ENCODE measurements at places on chromosomes 11 and 22.

DNA sequence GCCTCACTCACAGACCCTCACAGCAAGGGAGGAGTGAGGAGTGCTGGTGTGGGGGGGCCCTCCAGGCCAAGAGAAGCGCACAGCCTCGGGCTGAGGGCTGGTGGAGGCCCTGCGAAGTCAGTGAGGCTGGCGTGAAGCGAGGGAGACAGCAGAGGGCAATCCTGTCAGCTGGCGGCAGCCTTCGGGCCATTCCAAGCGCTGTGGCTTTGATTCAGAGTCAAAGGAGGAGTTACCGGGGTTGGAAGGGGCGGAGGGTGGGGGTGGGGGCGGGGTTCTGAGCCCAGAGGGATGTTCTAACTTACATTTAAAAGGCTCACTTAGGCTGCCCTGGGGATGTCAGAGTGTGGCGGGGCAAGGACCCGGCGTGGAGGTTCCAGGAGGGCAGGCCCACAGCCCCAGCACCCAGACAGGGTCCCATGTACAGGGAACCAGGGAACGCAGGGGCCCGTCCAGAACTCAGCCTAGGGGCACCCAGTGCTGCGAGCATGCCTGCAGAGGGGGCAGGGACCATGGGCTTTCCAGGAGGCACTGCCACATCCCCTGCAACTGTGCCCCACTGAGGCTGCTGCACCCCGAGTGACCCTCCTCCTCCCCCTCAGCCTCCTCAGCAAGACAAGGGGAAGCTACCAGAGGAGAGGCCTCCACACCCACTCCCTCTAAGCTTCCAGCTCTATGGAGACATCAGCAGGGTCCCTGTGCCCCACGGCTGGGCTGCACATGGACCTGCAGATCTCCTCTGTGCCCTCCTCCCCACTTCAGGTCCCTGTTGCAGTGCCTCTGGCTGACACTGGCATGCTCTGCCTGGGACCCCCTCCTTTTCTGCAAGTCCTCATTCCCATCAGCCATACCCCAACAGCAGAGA, 39.7 kb upstream of the TTLL12 start:
- no peak for DNase-seq

- DNase-seq = no peak
Observed at GRCh38 chr11:44823868-44824267, 97.1 kb downstream of the TSPAN18 start.

DNA sequence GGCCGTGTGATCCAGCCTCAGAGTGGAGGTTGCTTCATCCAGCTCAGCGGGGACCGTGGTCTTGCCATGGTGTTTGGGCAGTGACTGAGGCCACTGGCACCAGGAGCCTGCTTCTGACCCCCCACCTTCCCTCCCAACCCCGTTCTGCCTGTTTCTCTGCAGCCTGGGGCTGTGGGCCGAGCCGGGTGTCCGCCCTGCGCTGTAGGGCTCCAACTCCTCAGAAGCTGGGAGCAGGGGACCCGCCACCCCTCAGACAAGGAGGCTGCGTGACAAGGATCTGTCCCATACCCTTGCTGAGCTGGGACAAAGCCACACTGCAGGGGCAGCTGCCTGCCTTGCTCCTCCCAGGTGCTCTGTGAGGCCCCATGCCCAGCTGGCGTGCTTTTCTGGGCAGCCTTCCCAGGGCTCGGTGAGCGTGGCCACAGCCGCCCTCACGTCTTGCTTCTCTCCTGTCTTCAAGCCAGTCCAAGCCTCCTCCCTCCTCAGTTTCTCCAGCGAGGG, 11.7 kb upstream of the ARFGAP3 start:
- DNase-seq = peak; percentile 78

- no peak for DNase-seq
Observed at GRCh38 chr11:62390722-62391121, 28.1 kb upstream of the SCGB1A1 start.

DNA sequence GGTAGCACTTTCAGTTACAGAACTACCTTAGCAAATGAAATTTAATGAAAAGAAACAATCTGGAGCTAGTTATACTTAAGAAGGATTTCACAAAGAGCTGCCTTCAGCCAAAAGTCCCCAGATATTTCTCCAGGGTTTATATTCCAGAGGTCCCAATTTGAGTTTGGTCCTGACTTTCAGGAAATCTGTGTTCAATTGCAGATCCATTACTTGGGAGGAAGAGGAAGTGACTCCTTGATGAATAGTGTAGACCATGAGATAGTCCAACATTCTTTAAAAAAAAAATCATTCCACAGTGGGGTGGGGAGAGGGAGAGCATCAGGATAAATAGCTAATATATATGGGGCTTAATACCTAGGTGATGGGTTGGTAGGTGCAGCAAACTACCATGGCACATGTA, 117.6 kb upstream of the ARHGAP20 start:
- DNase-seq = no peak

DNA sequence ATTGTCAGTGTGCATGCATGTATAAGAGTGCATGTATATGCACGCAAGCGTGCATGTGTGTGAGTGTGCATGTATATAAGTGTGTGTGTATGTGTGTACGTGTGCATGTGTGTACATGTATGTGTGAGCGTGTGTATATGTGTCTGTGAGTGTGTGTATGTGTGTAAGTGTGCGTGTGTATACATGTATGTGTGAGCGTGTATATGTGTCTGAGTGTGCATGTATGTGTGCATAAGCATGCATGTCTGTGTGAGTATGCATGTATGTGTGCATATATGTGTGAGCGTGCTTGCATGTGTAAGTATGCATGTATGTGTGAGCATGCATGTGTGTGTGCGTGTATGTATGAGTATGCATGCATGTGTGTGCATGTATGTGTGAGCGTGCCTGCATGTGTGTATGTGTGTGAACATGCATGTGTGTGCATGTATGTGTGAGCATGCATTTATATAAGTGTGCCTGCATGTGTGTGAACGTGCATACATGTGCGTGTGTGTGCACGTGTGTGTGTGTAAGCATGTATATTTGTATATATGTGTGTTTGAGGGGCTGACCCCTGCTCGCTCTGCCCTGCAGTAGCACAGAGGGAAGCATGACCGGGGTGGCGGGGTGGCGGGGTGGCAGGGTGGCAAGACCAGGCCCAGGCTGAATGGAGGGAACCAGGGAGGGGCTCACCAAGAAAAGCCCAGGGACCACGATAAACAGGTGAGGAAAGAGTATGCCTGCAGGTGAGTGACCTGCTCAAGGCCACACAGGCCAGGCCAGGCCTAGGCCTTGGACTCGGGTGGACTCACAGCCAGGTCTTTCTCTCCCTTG, 26.3 kb downstream of the CYTH4 start:
- no peak for DNase-seq

- no peak for DNase-seq
Observed at GRCh38 chr11:108958368-108959104, 293.7 kb downstream of the DDX10 start.

DNA sequence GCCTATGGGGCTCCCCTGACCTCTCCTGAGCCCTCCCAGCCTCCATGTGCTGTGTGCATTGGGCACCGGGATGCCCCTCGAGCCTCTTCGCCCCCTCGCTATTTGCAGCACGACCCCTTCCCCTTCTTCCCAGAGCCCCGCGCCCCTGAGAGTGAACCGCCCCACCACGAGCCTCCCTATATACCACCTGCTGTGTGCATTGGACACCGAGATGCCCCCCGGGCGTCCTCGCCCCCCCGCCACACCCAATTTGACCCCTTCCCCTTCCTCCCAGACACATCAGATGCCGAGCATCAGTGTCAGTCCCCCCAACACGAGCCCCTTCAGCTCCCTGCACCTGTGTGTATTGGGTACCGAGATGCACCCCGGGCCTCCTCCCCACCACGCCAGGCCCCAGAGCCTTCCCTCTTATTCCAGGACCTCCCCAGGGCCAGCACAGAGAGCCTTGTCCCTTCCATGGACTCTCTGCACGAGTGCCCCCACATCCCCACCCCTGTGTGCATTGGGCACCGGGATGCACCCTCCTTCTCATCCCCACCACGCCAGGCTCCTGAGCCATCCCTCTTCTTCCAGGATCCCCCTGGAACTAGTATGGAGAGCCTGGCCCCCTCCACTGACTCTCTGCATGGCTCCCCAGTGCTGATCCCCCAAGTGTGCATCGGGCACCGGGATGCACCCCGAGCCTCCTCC, 28.8 kb downstream of the TRIOBP start:
- DNase-seq = no peak

- no peak for DNase-seq
Observed at GRCh38 chr11:45379162-45379863, 93.2 kb upstream of the SYT13 start.

DNA sequence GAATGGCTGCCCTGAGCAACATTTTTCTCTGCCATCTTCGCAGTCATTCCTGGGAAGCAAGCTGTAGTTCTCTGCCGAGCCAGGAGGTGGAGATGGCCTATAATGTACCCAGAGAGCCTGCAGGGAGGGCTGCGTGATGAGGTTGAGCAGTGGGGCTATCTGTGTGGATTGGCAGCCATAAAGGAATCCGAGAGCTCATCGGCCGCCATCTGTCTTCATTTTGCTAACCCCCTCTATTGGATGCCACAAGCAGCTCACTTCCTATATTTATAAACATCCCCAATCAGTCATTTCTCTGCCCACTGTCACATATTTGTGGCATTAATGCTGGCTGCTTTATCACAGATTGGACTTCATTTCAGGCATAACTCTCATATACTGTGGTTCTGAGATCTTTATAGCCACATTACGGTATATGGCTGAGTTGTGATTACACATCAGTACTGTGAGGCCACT, 209.5 kb downstream of the NTM start:
- DNase-seq = no peak

- DNase-seq = no peak
Observed at GRCh38 chr11:117691218-117691514, 105.8 kb downstream of the DSCAML1 start.

DNA sequence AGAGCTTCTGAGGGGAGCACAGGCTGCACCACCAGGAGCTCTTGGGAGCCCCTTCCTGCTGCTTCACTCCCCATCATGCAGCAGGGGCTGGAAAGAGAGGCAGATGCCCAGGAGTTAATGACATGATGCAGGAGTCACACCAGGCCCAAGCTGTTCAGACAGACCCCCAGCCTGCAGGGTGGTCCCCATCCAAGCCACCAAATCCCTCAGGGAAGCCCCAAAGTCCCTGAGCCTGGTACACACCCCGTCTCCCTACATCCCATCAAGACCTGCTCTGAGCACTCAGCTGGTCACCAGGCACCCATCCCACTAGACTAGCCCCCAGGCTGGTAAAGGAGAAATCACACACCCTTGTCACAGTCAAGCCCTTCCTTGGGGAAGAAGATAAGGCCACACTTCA, 11.3 kb downstream of the CYB561A3 start:
- no peak for DNase-seq

- DNase-seq = no peak
Observed at GRCh38 chr11:72741429-72741833, 10.8 kb downstream of the ARAP1 start.

GRCh38 chr11:21896746-21897602, 295.9 kb upstream of the ANO5 start:
- no peak for DNase-seq

GRCh38 chr11:29934115-29934638, 82.7 kb downstream of the KCNA4 start:
- no peak for DNase-seq

- DNase-seq = no peak
Observed at GRCh38 chr11:107682171-107682570, 29.7 kb downstream of the SLN start.

GRCh38 chr11:46800177-46800576, 45.9 kb downstream of the CKAP5 start:
- no peak for DNase-seq

GRCh38 chr11:122995526-122995925, 13.9 kb upstream of the BSX start:
- DNase-seq = no peak

DNA sequence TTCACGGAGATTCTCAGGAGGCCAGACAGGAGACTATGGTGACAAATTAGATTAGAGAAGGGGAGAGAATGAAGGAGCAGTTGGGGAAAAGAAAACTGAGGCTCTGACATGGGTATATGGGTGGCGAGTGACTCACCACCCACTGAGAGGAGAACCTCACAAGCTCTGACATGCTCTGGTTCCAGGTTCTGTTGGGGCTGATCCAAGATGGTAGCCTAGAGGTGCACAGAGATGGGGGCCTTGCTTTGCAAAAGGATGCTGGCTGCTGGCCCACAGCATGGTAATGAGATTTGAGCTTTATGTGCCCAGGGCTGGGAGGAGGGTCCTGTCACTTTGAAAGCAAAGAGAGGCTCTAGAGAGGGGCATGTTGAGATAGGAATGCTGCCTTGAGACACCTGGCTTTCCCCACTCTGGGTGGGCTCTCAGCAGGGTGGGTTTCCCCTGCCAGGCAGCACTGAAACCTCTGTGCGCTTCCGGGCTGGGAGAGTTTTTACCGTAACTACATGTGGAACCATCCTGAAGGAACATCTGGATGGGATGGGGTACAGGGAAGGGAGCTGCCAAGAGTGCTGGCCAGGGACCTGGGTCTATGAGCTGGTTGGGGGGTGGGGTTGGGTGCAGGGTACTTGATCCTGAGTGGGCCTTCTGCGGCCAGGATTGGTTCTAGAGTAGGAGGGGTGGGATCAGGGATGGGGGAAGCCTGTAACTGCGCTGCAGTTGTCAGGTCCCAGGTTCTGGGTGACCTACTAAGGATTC, 1.2 kb upstream of the GRK2 start:
- no peak for DNase-seq

DNA sequence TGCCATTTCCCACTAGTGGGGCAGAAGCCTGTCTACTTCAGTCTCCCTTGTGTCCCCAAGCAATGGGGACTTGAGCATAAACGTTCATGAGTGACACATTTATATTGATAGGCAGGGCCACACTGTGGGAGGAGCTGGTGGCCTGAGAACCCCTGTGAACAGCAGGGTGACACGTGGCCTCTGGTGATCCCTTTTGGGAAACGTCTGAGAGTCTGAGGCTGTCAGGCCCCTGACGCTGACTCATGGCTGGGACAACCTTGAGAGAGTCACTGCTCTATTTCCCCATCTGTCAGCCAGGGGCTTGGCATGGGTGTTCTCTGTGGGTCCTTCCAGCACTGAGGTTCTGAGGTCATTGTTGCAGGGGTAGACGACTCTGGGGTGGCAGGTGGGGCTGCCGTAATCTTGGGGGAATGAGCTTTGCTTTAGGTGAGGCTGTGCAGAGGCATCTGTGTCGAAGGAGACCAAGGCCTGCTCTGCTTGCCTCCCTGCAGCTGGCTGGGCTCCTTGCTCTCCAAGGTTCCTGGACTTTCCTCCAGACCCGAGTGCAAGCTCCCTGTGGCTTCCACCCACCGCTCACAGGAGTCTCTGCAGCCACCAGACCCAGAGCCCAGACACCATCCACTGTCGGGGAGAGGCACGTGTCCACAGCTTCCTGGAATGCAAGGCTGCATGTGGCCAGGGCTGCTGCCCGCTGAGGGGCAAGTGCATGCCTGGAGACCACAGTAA, 54.7 kb downstream of the SMIM38 start:
- no peak for DNase-seq

DNA sequence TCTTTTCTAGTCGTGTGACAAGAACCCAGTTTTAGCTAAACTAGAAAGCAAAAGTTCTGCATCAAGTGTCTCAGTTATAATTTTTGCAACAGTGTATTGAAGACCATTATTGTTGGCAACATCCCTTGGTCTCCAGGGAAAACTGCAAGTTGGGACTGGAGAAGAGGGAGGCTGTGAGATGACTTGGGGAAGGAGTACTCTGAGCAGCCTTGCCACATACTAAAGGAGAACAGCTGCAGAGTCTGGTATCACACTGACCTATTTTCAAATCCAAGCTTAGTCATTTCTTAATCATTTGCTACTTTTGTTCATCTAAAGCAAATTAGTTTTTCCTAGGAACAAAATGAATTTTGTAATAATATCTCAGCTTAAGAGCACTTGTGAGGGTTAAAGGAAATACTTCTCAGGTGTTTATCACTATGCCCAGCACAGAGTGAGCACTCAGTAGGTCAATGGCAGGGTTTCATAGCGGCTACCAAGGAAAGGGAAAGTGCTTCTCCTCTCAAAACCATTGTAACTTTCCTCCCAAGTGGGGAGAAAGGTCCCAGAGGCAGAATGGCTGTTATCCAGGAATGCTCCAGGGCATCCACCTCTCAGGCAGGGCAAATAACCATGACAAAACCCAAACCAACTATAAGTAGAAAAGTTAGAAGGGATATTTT, 247.1 kb downstream of the C11orf87 start:
- no peak for DNase-seq

Measured in LNCaP clone FGC (cell line).